Upper lobe of left lung (tissue), 6 donors: ENCODE measurements at places on chromosomes 11 and 22. TPM values are rescaled to one million over a fixed set of nuclear protein-coding genes. Genes with fewer than 3 reads are reported as not detected.

DNA sequence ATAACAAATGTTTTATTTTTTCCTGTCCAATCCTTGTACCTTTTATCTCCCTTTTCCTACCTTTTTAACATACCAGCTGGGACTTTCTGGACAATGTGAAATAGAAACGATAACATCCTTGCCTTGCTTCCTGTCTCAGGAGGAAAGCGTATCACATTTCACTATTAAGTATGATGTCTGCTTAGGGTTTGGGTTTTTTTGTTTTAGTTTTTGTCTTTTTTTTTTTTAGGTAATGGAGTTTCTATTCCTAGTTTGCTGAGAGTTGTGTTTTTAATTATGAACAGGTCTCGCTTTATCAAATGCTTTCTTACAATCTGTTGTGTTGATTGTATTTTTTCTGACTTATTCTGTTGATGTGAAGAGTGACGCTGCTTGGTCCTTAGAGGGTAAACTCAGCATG is 64.2 kb upstream of the KCNQ1OT1 start:
- DNase-seq, result no peak
- no peaks in the 10 kb centered on the region for H3K4me1 ChIP-seq
- H3K27ac ChIP-seq, result no peak overlapping the region
- no peaks in the 10 kb centered on the region for H3K36me3 ChIP-seq

DNA sequence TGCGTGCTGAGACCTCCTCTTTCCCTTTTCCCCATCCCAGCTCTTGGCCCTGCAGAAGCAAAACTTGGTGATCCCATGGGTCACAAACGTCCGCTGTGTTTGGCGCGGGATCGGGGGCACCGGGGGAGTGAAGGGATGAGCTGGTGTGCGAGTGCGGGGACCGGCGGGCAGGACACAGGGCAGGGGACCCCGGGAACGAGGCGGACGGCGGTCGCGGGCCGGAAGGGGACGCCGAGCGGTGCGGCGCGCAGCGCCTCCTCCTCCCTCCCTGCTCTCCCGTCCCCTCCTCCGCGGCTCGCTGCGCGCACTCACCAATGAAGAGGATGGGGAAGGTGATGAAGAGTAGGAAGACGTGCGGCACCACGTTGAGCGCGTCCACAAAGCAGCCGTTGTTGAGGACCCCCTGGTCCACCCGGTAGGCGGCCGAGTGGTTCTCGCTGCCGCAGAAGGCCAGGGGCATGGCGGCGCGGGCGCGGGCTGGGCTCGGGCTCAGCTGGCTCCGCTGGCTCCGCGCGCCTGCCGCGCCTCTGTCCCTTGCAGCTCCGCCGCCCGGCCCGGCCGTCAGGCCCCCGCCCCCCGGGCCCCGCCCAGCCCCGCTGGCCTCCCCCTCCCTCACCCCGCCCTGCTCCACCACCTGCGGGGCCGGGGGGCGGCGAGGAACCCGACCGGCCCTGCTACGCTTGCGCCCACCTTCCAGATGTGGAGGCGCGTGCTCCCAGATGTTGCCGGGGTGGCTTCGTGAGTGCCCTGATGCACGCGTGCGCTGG is at the start of gene ABCC8:
TSS of gene ABCC8 (minus strand) at position 529 of the 767 bp plus-strand sequence. CDS start at position 460, 69 bp downstream.
- H3K36me3 ChIP-seq, result no peaks in the 10 kb centered on the region
- H3K4me1 ChIP-seq, result peaks cover 21% of the 10 kb centered on the region
- H3K27ac ChIP-seq, result no peak within 1 kb of the TSS
- H3K4me3 ChIP-seq, result peak within 1 kb of the TSS; percentile 28
- peaks cover 22% of the 10 kb centered on the region for H3K27me3 ChIP-seq
- DNase-seq, result peak; percentile 84

GRCh38 chr11:107545101-107545514 is 20.4 kb downstream of the ALKBH8 start:
- H3K27me3 ChIP-seq, result no peaks in the 10 kb centered on the region
- no peak for DNase-seq
- H3K4me1 ChIP-seq, result peaks cover 11% of the 10 kb centered on the region
- no peaks in the 10 kb centered on the region for H3K36me3 ChIP-seq
- no peak overlapping the region for H3K4me3 ChIP-seq

DNA sequence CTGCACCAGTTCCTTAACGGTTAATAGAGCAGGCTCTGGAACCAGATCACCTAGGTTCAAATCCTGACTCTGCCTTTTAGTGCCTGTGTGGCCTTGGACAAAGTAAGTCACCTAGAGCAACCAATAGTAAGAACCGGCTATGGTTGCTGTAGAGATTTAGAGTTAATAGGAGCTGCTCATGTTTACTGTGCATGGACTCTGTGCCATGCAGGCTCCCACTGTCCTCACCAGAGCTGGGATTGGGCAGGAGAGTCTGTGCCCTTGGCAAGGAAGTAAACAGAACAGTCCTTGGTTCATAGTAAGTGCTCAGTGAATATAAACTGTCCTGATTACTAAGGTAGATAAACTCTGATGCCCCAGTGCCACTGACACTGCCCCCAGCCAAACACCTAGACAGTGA is 1.4 kb upstream of the TP53I11 start:
- no peak for DNase-seq
- no peaks in the 10 kb centered on the region for H3K27me3 ChIP-seq
- H3K4me1 ChIP-seq, result peaks cover 69% of the 10 kb centered on the region
- H3K36me3 ChIP-seq, result no peaks in the 10 kb centered on the region
- no peak overlapping the region for H3K4me3 ChIP-seq

GRCh38 chr11:83895516-83895915 is 609.3 kb upstream of the CCDC90B start:
- no peaks in the 10 kb centered on the region for H3K4me1 ChIP-seq
- H3K4me3 ChIP-seq, result no peak overlapping the region
- no peak overlapping the region for H3K27ac ChIP-seq

DNA sequence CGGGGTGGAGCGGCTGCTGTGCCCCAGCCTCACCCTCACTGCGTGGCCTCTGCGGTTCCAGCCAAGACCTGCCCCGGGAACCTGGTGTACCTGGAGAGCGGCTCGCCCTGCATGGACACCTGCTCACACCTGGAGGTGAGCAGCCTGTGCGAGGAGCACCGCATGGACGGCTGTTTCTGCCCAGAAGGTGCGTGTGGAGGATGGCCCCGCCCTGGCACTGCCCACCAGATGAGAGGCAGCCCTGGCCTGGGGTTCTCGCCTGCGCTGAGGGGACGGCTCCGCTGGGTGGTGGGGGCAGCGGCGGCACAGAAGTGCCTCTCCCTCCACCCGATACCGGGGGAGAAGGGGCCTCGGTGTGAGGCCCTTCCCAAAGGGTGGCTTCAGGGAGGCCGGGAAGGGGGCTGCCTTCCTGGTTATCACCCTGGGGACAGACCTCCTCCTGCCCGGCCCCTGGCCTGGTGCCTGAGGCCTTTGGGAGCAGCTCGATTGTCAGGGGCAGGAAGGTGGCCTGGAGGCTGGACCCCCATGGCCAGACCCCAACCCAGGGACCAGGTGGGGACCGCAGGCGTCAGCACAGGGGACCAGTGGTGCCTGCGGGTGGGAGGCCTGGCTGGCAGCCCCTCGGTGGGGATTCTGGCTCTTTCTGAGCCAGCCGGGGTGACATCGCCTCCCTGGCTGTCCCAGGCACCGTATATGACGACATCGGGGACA is 7.1 kb downstream of the MUC2 start:
- no peaks in the 10 kb centered on the region for H3K4me1 ChIP-seq
- H3K4me3 ChIP-seq, result no peak overlapping the region
- no peaks in the 10 kb centered on the region for H3K27me3 ChIP-seq
- H3K36me3 ChIP-seq, result no peaks in the 10 kb centered on the region

- DNase-seq, result peak; percentile 81
- peak overlapping the region; percentile 90 for H3K27ac ChIP-seq
- no peaks in the 10 kb centered on the region for H3K27me3 ChIP-seq
- H3K36me3 ChIP-seq, result no peaks in the 10 kb centered on the region
- H3K4me1 ChIP-seq, result peaks cover 40% of the 10 kb centered on the region
These were observed 45.7 kb downstream of the SCUBE1 start for GRCh38 chr22:43297270-43298061.

- no peak overlapping the region for H3K4me3 ChIP-seq
- peaks cover 12% of the 10 kb centered on the region for H3K4me1 ChIP-seq
- H3K27ac ChIP-seq, result no peak overlapping the region
- peaks cover 16% of the 10 kb centered on the region for H3K27me3 ChIP-seq
- DNase-seq, result no peak
These were observed 3.9 kb downstream of the TUBA8 start for GRCh38 chr22:18114495-18114894.

DNA sequence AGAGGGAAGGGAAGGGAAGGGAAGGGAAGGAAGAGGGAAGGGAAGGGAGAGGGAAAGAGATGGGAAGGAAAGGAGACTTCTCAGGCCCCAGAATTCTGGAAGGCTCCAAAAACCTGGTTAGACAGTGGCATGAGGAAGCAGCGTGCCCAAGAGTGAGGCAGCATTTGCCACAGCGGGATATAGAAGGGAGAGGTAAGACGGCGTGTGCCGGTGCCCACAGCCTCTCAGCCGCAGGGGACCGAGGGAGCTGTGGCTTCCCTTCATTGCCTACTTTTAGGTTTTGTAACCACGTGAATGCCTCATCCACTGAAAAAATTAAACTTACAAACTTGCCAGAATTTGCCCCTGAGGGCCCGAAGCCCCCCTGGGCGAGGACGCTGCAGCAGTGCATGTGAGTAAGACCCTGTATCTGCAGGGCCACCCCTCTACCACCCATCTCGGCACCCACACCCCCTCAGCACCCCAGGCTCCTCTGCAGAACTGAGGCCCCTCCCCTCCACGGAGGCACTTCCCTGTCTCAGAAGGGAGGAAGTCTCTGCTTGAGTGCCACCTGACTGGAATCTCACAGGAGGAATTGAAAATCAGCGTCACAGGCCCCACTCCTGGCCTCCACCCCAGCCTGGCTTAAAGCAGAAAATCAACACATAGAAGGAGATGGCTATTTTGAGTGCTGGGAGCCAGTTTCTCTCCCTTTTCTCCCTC is 58.1 kb downstream of the LINC01488 start:
- H3K27me3 ChIP-seq, result no peaks in the 10 kb centered on the region
- H3K36me3 ChIP-seq, result no peaks in the 10 kb centered on the region
- peak; percentile 65 for DNase-seq
- H3K4me3 ChIP-seq, result no peak overlapping the region
- H3K27ac ChIP-seq, result peak overlapping the region; percentile 87
- H3K4me1 ChIP-seq, result peaks cover 25% of the 10 kb centered on the region

- H3K27ac ChIP-seq, result no peak overlapping the region
- H3K4me1 ChIP-seq, result no peaks in the 10 kb centered on the region
- no peaks in the 10 kb centered on the region for H3K27me3 ChIP-seq
These were observed 75.9 kb downstream of the PHF21B start for GRCh38 chr22:44933666-44934453.

DNA sequence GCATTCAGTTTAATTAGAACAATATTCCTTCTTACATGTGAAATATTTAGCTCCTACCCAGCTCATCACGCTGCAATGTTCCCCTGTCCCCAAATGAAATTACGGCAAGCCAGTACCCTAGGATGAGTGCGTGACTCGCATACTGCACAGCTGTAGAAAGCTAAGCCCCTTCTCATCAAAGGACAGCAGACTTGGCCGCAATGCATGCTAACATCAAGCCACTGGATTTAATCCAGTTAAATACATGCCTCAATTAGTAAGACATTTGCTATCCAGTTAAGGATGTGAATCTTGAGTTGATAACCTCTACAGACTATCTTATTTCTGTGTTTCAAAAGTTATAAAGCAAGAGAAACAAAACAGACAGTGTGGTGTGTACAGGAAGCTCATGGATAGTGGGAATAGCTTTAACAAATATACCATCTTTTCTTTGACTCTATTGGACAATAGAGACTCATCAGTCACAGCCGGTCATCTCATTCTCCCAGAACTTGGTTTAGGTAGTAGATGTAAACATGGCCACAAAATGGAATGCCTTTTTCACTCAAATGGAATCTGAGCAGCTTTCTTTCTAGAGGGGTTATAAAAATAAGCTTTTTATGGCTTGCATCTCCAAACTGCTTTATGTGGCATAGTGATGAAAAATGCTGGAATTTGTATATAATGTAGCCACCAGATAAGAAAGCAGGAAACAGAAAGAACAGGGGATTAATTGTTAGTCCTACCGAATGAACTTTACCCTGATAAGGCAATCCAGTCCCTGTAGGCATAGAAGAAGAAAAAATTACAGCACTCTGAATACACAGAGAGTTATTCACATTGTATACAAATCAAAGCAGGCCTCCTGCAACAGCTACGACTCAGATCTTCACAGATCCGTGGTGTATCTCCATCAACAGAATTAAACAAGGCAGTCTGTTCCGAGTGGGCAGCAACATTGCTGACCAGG is 224.1 kb downstream of the CADM1 start:
- no peak overlapping the region for H3K27ac ChIP-seq
- no peak overlapping the region for H3K4me3 ChIP-seq
- H3K27me3 ChIP-seq, result no peaks in the 10 kb centered on the region
- H3K4me1 ChIP-seq, result no peaks in the 10 kb centered on the region
- no peaks in the 10 kb centered on the region for H3K36me3 ChIP-seq

DNA sequence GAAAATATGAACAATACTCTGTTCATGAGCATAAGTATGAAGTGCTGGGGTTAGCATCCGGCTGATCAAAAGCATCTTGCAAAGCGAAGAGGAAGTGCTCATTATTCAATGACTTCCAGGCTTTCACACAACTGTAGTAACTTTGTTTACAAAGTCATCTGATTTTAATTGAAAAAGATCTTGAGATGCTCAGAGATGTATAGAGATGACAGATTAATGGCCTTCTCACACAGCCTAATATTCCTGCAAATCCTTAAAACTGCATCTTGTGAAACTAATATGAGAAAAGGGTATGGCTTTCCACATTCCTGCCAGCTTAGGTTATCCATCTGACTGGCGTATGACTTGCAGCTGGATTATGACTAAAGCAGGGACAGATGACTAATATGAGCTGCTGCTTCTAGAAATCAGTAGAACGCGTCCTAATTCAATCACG is 125.4 kb downstream of the CASP12 start:
- no peaks in the 10 kb centered on the region for H3K27me3 ChIP-seq
- no peak overlapping the region for H3K27ac ChIP-seq
- peaks cover 5% of the 10 kb centered on the region for H3K4me1 ChIP-seq
- H3K36me3 ChIP-seq, result no peaks in the 10 kb centered on the region
- no peak for DNase-seq
- no peak overlapping the region for H3K4me3 ChIP-seq

DNA sequence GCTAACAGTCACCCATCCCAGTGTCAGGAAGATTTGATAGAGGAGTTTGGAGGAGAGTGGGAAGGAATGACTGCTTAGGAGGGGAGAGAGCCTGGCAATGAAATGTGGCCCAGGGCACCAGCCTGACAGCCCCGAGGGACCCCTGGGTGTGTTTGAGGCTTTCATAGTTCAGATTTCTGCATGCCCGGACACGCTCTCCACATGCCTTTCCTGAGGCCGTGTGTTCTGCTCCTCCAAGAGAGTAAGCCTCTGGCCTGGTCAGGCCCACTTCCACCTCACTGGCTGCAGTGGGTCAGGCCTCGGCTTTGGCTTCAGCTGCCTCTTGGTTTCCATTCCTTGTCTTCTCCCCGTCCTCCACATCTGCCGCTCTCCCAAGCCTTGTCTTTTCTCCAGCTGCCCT is 78.4 kb downstream of the C22orf31 start:
- no peaks in the 10 kb centered on the region for H3K27me3 ChIP-seq
- peak overlapping the region; percentile 69 for H3K27ac ChIP-seq

The CHRM1 gene
- 1.7 TPM for total RNA-seq

The TAF1D gene
- total RNA-seq, result 70.5 TPM

The PKNOX2 gene
- total RNA-seq, result 10.5 TPM

The BTBD18 gene
- not detected for total RNA-seq

The MMP1 gene
- total RNA-seq, result 10.7 TPM

The OR5B17 gene
- total RNA-seq, result not detected

The RAB36 gene
- total RNA-seq, result 8.4 TPM

The CNGA4 gene
- total RNA-seq, result 2.6 TPM
